Tibial artery (tissue), 4 donors: ENCODE measurements at places on chromosomes 6 and 20.

GRCh38 chr20:36792422-36792821 is 18.9 kb upstream of the DSN1 start:
- peak; percentile 80 for DNase-seq

DNA sequence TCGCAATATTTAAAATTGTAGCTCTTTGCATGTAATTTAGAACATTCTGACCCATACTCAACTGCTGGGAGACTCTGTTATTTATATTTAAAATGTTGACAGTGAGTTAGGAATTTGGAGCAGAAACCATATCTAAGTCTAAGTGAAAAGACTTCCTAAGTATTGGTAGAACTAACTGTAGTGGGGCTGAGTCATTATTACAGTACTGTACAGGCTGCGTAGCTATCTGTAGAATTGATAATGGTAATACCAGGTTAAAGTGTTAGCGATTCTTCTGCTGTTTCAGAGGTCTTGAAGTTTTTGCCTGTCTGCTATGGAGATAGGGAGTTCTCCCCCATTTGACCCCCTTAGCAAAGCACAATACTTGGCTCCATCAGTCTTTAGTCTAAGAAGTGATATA is 3.6 kb downstream of the TOP1 start:
- DNase-seq: no peak

GRCh38 chr6:20976391-20976918 is 442.2 kb downstream of the CDKAL1 start:
- DNase-seq: no peak

- peak; percentile 60 for DNase-seq
Observed at GRCh38 chr6:168390749-168391420, 50.1 kb upstream of the SMOC2 start.

GRCh38 chr20:6626805-6627204 is 140.7 kb upstream of the BMP2 start:
- DNase-seq: no peak

DNA sequence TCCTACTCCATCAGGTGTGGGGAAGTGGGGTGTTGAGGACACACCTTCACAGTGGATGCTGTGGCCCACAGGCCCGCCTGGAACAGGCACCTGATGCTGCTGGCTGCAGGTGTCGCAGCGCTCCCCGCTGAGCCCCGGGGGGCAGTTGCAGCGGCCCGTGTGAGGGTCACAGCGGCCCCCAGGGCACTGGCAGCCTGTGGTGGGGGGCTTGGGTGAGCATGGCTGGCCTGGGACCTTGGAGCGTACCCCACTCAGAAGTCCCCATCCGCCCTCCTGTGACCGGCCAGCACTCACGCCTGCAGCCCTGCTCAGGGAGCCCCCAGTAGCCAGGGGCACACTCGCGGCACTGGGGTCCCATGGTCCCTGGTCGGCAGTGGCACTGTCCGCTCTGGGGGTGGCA is 19.2 kb downstream of the ADRM1 start:
- DNase-seq: no peak

DNA sequence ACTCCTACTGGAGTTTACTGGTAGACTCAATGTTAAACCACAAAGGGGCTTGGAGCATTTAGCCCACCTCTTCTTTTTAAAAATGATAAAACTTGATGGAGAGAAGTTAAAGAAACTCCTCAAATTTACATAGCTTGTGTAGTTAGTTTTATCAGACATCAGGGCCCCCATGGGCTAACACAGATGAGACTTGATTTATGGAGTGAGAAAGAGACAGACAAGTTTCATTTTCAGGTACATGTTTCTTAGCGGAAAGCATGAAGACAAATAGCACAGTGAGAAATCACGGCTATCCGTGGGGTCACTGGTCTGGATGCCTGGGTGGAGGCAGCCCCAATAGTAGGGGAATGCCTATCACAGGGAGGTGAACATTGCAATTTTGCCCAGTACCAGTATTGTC is 173.6 kb downstream of the TFAP2B start:
- no peak for DNase-seq

DNA sequence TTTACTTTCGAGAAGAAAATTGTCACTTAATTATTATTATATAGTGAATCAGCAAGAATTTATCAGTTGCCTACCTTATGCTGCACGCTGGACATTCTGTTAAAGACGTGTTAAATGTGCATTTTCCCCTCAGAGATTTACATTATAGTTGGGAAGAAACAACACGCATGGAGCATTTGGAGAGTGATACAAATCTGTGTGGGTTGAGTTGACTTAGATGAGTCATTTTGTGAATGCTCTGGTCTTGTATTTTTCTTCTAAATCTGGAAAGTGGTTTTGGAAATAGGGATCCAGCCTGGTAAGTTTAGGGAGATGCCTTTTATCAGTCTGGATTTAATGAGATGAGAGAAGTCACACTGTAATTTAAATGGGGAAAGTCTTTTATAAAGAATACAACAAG is 24.0 kb upstream of the SMIM26 start:
- no peak for DNase-seq

GRCh38 chr6:163457637-163458561 is 43.4 kb downstream of the QKI start:
- peak; percentile 44 for DNase-seq

DNA sequence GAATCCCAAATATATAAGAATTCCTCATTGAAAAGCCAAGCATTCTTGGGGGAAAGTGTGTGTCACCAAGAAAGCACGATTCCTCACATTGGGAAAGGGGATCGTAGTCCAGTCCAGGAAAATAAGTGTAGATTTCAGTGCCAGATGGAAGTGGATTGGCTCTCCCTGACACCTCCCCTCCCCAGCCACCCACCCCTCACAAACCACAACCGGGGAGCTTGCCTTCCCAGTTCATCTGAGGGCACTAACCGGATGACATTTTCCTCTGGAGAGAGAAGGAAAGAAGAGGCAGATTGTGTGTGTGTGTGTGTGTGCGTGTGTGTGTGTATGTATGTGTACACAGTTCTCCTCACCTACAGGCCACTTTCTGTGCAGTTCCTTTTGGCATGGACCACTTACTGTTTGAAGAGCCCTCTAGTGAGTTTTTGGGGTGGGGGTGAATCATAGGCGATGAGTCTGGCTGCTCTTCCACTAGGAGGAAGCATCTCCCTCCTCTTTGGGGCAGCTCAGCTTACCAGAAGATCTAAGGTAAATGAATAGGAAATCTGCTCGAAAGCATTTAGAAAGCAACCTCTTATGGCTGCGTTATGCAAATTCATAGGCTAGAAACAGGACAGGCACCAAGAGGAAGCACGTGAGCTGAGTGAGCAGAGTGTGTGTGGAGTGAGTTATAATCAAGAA is 20.8 kb downstream of the DAAM2 start:
- DNase-seq: no peak

- DNase-seq: no peak
Observed at GRCh38 chr20:57173041-57173440, 93.4 kb downstream of the BMP7 start.

DNA sequence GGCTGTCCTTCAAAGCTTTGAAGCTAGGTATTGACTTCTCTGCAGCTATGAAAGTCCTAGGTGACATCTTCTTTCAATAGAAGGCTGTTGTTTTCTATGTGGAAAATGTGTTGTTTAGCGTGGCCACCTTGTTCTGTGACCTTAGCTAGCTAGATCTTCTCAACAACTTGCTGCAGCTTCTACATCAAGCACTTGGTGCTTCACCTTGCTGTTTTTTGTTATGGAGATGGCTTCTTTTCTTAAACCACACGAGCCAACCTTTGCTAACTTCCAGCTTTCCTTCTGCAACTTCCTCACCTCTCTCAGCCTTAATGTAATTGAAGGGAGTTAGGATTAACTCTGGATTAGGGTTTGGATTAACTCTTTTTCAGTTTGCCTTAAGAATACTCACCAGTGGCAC is 128.6 kb upstream of the MMS22L start:
- DNase-seq: no peak

DNA sequence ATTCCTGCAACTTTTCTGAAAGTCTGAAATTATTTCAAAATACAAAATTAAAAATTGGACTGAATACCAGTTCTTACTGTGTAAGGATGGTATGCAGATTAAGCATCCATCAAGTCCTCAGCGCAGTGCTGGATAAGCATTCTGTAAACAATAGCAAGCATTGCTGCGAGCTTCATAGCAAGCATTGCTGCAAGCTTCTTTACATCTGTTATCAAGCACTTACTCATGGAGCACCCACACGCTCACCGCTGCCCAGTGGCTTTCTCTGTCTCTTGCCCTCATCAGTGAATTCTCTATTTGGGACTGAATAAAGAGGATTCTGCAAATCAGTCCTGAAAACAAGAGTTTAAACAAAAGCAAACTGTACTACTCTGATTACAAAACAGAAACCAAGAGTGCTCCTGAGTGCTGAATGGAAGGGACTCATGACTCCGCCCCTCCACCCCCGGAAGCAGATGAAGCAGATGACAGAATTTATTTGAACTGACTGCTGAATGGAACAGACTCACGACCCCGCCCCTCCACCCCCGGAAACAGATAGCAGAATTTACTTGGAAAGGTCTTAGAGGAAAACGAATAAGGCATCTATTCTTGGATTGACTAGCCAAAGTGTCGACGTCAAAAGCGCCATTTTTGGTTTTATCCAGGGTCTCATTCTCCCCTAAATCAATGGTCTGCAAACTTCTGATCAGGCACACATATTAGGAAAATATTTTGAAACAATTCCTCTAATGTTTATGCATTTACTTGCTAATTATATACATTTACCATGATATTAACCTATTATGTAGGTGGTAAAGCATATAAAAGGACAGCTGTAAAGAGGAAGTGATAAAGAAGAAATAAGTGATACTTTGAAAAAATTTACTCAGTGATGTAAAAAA is 22.1 kb upstream of the EYA2 start:
- DNase-seq: no peak

- no peak for DNase-seq
Observed at GRCh38 chr6:95242560-95242959, 334.8 kb upstream of the MANEA start.

- peak; percentile 30 for DNase-seq
Observed at GRCh38 chr6:39843305-39844020, 51.3 kb downstream of the DAAM2 start.

- peak; percentile 30 for DNase-seq
Observed at GRCh38 chr20:13788167-13788834, 3.5 kb downstream of the NDUFAF5 start.

GRCh38 chr6:98433325-98434056 is 400.9 kb upstream of the POU3F2 start:
- no peak for DNase-seq

GRCh38 chr6:23268348-23268747 is 699.0 kb downstream of the HDGFL1 start:
- DNase-seq: no peak
